ENCODE measurements at places on chromosomes 4 and X.

DNA sequence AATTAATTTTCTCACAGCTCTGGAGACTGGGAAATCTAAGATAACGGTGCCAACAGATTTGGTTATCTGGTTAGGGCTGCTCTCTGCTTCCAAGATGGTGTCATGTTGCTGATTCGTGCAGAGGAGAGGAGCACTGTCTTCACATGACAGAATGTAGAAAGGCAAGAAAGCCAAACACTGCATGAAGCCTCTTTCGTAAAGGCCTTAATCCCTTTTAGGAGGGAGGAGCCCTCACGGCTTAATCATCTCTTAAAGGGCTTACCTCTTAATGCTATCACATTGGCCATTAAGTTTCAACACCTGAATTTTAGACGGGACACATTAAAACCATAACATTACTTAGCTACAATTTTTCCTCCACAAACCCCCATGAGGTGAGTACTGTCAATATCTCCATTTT lies 174.1 kb downstream of the COX18 start:
- DNase-seq: no peak

- DNase-seq: peak; percentile 92
These were observed 194.0 kb downstream of the GASK1B start for GRCh38 chr4:157978680-157979361.

- DNase-seq: no peak
These were observed 65.8 kb upstream of the DIPK2B start for GRCh38 chrX:45266456-45266855.

DNA sequence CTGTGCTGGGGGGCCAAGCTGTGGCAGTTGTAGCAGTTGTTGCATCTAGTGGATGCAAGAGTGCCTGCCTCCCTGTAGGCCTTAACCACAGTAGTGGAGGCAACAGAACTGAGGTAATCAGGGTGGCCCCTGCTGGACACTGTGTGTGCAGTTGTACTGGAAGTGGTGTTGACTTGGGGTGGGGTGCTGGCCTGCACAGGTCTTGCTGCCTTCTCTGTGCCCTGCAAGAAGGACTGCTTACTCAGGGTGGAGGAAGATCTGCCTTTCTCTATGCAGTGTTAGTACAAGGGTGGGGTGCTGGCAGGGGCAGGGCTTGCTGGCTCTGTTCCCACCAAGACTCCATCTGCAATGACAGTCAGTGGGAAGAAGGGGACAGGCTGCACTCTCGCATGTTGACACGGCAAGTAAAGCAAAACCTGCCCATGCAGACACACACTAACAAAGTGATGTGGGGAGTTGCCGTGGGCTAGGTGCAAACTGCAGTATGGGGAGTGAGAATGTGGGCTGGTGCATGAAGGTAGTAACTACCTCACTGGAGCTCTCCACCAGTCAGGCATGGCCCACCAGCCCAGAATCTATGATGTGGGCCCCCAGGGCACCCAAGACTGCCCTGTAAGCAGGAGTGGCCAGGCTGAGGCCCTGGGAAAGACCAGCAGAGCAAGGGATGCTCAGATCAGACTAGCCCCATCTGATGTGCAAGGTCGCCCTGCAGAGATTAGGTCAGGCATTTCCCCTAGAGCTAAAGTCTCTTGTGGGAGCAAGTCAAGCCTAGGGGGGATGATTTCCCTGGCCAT lies 594.9 kb downstream of the TECRL start:
- DNase-seq: peak; percentile 1

GRCh38 chrX:86241547-86241946 lies 93.3 kb downstream of the DACH2 start:
- no peak for DNase-seq

GRCh38 chr4:62006108-62006507 lies 806.0 kb downstream of the ADGRL3 start:
- no peak for DNase-seq

- DNase-seq: no peak
These were observed 244.1 kb upstream of the TEX13A start for GRCh38 chrX:105464618-105465017.

DNA sequence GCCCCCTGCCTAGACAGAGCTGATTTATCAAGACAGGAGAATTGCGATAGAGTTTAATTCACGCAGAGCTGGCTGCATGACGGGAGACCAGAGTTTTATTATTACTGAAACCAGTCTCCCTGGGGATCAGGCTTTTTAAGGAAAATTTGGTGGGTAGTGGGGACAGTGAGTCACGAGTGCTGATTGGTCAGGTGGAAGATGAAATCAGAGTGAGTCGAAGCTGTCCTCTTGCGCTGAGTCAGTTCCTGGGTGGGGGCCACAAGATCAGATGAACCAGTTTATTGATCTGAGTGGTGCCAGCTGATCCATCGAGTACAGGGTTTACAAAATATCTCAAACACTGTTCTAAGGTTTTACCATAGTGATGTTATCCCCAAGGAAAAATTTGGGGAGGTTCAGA lies 36.6 kb downstream of the MYOZ2 start:
- DNase-seq: no peak

DNA sequence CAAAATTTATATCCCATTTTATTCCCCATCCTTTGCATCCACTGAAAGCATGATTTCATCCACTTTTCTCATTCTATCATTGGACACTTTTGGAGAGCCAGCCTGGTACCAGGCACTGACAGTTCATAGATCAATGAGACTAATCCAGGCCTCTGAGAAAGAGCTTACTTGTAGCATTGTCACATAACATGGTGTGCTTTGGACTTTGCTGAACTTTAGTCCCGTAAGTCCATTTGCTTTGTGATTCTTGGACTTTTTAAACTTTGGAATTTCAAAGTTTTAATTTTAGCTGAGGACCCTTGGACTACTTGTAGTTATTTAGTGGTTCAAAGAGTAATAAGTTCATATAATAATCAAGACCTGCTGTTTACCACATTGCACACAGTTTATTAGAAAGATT lies 11.5 kb downstream of the LIAS start:
- DNase-seq: no peak

- DNase-seq: no peak
These were observed 16.4 kb downstream of the ZNF732 start for GRCh38 chr4:288891-289290.

DNA sequence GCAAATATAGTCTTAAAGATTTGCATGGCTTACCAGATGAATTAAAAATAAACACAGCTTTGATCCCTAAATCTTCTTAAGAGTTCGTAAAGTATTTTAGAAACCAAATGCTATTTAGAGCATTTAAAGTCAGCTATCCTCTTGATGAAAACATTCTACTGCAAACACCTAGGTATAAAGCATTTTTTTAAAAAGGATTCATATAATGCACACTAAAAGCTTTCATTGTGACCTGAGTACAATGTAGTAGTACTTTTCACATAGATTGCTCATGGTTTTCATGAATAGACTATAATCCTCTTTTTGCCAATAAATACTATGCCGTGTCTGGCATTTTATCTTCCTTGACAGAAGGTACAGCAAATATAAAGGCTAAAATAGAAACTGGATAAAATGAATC lies 805.1 kb upstream of the INTU start:
- DNase-seq: peak; percentile 42

All from brain (organoid and tissue), 16 donors.